Hypothalamus (tissue), 51 donors: ENCODE measurements at places on chromosomes 13 and 19.
A peak's percentile ranks its signal among the peaks of the same experiment; 100 is the strongest.

- no peak for DNase-seq
Observed at GRCh38 chr13:105920370-105920769, 615.1 kb downstream of the EFNB2 start.

DNA sequence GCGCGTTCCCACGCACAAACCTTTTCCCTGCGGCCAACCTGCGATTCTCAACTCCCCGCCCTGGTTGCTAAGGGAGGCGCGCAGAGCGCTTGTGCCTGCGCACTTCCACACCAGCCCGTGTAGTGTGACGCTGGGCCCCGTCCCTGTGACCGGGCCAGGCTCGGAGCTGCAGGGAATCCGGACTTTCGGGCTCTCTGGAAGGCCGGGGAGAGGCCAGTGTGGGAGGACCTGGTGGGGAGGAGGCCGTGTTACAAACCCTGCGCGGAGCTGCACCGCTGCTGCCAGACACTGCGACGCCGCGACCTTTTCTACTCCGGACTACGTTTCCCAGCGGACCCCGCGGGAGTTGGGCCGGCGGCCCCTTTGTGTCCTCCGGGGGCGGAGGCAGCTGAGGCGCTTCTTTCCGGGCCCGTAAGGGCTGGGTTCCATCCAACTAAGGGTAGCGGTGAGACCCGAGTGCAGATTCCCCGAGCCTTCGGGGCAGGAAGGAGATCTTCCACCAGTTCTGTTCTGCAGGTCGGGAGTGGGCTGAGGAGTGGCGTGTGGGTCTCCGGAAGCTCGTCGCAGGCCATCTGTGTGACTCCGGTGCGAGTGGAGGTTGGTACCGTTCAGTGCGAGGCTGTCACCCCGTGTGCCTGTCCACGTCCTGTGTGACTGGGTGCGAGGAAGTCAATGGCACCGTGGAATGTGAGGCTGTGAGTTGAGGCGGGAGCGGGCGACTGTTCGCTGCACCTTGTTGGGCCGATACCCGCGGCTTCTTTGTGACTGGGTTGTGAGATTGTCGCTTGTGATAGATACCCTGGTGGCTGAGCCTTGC lies at the start of gene ZNF570:
TSS of gene ZNF570 (plus strand) at position 396 of the 817 bp plus-strand sequence. CDS start 999 bp downstream, outside the sequence.
- DNase-seq, result peak; percentile 94

- DNase-seq, result no peak
Observed at GRCh38 chr19:57292547-57292946, 12.3 kb downstream of the ZNF460 start.

DNA sequence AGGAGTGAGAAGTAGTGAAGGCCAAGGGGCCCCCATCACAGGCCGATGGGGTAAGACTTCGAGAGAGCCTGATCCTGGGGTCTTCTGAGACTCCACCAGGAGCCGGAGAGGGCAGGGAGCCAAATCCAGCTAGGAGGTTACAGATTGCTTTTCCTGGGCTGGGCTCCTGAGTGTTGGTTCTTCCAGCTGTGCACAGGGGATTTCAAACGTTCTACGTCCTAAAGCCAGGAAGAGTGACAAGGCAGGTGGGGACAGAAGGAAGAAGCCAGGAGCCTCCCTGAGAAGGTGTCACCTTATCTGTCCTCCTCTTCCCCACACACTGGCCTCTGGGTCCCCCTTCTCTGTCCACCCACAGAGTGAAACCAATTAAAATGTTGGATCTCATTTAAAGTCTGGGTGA lies 16.1 kb upstream of the TPRX2 start:
- DNase-seq, result no peak

- DNase-seq, result no peak
Observed at GRCh38 chr13:110314516-110315245, 7.6 kb downstream of the COL4A2 start.

DNA sequence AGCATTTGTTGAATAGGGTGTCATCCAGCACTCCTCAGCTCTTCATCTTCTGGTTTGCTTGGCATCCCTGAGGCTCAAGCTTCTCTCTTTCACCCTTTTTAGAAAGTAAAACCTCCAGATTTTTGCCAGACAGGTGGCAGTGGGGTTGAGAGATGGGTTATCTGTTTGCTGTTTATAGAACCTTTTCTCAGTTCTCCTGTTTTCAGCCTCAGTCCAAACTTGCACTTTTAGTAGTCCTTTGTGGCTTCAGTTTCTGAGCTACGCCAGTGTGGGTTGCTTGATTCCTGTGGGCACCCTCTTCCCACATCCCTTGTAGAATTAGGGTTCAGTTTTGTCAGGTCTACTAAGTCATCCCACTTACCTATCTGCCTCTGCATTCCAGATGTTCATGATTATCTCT lies 147.9 kb downstream of the PAN3 start:
- DNase-seq, result no peak

DNA sequence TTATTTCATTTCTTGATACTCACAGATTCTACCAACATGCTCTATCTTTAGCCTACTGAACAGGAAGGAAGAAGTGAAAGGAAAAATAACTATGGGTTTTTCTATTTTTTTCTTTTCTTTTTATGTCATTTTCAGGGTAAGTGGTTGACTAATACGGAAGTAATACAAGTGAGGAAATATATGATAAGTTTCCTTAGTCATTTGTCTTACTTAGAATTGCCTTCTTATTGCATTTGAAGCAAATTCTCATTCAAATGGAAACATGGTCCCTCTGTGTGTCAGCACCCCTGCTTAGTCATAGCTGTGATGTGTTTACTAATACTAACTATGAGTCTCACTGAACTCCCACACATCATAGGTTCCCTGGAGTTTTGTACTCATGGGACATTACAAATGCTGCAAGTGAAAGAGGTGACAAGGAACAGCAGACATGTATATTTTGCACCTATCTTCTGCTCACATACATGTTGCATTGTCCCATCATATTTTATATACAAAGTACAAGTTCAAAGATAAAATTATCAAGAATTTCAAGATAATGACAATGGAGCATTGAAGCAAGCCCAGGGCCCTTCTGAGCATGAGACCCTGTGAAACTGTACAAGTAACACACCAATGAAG lies 60.1 kb downstream of the DCT start:
- no peak for DNase-seq

DNA sequence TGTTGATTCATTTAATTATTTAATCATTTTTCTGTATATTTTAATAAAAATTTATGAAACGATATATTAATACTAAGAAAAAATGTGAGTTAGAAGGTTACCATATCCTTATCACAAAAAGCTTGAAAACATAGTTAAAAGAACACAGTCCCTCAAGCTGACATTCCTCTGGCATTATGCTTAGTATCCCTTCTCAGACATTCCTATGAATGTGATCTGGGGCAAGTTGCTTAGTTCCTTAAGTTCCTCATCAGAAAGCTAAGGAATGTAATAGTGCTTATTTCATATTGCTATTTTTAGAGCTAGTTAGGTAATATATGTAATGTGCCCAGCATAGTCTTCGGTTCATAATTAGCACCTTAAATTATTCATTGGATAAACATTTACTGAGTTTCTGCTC lies 122.8 kb downstream of the MTUS2 start:
- no peak for DNase-seq

DNA sequence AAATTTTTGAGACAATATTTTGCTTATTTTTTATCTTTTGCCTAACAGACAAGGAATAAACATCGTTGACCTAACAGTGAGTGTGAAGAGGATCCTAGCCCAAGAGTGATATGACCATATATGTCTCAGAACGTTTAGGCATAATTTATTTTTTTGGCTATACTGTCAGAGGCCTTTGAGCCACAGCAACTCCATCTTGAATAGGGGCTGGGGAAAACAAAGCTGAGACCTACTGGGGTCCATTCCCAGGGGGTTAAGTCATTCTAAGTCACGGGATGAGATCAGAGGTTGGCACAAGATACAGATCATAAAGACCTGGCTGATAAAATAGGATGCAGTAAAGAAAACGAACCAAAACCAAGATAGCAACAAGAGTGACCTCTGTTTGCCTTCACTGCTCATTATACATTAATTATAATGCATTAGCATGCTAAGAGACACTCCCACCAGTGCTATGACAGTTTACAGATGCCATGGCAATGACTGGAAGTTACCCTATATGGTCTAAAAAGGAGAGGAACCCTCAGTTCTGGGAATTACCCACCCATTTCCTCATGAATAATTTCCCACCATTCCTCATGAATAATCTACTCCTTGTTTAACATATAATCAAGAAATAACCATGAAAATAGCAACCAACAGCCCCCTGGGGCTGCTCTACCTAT lies 510.9 kb upstream of the PCDH9 start:
- no peak for DNase-seq

DNA sequence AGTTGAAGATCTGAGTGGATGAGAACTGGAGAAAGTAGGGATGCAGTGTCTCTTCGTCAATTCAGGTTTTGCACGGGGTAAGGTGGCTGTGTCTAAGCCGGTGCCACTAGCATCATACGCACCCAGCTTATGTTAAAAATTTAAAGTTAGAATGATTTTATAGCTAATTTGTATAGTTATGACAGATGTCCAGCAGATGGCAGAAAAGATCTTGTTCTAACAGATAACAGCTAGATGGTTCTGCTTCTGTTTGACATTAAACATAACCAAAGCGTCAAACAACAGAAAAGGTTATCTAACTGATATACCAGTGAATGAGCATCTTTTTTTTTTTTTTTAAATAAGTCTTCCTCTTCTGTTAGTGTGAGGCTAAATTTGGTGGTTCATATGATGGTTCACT lies 18.8 kb upstream of the EDDM13 start:
- DNase-seq, result no peak

GRCh38 chr19:48325265-48325910 lies at the start of gene EMP3:
EMP3 (plus strand) TSS chr19:48325552; CDS start chr19:48326845, 1,293 bp downstream.
- DNase-seq, result no peak

- DNase-seq, result no peak
Observed at GRCh38 chr19:1172353-1173158, 1.5 kb downstream of the SBNO2 start.

DNA sequence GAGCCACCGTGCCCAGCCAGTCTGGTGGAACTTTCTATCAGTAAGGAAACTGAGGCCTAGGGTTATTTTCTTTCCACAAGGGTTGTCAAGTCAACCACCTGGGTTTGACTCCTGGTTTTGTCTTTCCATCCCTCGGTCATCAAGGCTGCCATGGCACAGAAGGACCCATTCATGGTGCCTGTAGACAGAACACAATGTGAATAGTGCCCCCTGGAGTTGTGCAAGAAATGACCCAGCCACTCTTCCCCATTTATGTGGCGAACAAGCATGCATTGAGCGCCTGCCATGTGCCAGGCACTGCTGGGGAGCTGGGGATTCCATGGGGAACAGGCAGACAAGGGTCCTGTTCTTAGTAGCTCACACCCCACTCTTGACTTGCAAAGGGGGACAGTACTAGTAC lies 4.1 kb downstream of the SMARCA4 start:
- DNase-seq, result no peak

DNA sequence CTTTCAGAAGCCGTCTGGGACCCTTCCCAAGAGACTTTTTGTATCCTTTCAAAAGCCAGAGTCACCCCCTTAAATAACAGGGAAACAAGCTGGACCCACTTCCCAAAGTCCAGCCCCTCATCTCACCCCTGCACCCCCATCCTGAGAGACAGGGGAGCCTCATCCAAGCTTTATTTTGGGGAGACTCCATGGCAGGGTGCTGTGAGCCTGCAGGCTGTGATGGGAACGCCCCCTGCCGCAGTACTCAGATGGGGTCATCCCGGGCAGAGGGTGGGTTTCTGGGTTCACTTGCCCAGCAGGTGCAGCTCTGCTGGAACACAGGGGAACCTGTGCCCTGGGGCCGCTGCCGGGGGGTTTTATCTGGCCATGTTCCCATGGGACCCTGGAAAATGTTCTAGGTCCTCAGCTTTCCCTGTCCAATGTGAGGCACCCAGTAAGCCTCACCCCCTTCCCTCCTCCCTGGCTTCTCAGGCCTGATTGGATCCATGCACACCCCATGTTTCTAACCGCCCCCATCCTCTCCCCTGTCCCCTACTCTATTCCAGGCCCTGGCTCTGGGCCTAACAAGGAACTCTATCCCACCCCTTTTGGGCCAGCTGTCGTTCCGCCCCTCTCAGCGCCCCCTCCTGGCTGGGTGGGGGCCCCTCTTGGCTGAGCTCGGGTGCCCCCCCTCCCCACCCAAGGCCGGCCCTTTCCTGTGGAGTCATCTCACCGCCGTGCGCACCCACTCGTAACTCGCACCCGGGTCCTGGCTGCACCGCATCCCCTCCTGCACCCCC lies 1.0 kb downstream of the HIF3A start:
- DNase-seq, result peak; percentile 72

GRCh38 chr19:18809149-18809868 lies 18.2 kb upstream of the COMP start:
- no peak for DNase-seq

- DNase-seq, result no peak
Observed at GRCh38 chr13:40206241-40207000, 460.0 kb downstream of the FOXO1 start.

DNA sequence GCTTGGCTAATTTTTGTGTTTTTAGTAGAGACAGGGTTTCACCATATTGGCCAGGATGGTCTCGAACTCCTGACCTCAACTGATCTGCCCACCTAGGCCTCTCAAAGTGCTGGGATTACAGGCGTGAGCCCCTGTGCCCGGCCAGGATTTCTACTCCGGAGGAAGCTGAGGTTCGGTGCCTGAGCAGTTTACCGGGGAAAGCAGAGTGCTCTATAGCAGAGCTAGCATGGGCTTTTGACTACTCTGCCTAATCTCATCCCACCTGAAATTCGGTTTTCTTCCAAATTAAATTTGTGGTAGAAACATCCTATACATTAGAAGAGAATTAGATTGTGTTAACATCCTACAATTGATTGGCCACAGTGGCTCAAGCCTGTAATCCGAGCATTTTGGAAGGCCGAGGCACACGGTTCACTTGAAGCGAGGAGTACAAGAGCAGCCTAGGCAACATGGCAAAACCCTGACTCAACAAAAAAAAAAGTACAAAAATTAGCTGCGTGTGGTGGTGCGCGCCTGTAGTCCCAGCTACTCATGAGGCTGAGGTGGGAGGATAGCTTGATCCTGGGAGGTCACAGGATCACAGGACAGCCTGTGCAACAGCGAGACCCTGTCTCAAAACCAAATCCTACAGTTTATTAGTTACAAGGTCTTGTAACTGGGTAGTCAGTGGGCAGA lies 1.6 kb downstream of the RPL13A start:
- no peak for DNase-seq

DNA sequence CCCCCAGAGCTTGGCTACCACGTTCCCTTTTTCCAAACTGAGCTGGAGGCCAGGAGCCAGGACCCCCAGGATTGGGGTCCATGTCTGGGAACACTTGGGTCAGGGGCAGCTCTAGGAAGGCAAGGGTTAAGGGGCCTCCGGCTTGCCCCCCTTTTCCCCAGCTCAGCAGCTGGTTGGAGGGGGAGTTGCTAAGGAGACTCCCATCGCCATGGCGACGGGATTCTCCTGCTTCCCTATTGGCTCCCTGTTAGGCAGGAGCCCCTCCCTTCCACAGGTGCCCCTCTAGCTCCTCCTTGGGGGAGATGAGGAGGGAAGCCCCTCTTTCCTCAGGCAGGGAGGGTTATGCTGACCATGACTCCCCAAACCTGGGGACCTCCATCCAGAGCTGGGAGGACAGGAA lies 33.9 kb downstream of the PDE4A start:
- no peak for DNase-seq
